A549 treated with GW870086 at 1 μM for 4 hours (cell line): ENCODE measurements at places on chromosomes 3 and 15. TPM values are rescaled to one million over a fixed set of nuclear protein-coding genes. Genes with fewer than 3 reads are reported as not detected.

Gene IQCH
- 1.1 to 2.3 TPM (median 1.3 TPM) in 5 replicates for total RNA-seq

Gene LRRC49
- 4.1 to 4.9 TPM (median 4.3 TPM) in 5 replicates for total RNA-seq

Gene PPP1R14D
- total RNA-seq: 0.24 to 0.41 TPM in 2 of 5 replicates, not detected in the others

Gene CKMT1B
- total RNA-seq: 2.6 to 5.5 TPM (median 4.8 TPM) in 5 replicates

Gene KLF15
- total RNA-seq: 0.21 to 0.65 TPM (median 0.27 TPM) in 5 replicates
